ENCODE measurements at places on chromosomes 2 and 18. TPM values are rescaled to one million over a fixed set of nuclear protein-coding genes. Genes with fewer than 3 reads are reported as not detected.

The KRTCAP3 gene
- not detected for total RNA-seq

The CYS1 gene
- total RNA-seq: 11.4 TPM

The GALNT13 gene
- total RNA-seq: under 0.01 TPM

The NR4A2 gene
- 25.3 TPM for total RNA-seq

The MSGN1 gene
- not detected for total RNA-seq

DNA sequence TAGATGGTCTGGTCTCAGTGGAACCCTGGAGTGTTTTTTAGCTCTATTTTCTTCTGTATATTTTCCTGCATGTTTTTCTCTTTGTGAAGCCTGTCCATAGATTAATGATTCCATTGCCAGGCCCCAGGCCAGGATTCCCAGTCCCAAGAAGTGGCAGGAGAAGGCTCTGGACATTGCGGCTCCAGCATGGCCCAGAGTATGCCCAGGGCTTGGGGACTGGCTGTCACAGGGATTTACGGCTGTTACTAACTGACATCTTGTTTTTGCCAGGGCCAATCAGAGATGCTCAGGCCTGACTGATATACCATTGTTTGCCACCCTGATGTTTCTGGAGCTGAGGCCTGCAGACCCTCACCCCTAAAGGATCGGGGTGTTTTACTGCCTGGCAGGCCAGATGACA is 59.0 kb downstream of the PRKCE start:
- no peaks in the 10 kb centered on the region for H3K27me3 ChIP-seq
- H3K27ac ChIP-seq: no peak overlapping the region
- H3K36me3 ChIP-seq: no peaks in the 10 kb centered on the region

DNA sequence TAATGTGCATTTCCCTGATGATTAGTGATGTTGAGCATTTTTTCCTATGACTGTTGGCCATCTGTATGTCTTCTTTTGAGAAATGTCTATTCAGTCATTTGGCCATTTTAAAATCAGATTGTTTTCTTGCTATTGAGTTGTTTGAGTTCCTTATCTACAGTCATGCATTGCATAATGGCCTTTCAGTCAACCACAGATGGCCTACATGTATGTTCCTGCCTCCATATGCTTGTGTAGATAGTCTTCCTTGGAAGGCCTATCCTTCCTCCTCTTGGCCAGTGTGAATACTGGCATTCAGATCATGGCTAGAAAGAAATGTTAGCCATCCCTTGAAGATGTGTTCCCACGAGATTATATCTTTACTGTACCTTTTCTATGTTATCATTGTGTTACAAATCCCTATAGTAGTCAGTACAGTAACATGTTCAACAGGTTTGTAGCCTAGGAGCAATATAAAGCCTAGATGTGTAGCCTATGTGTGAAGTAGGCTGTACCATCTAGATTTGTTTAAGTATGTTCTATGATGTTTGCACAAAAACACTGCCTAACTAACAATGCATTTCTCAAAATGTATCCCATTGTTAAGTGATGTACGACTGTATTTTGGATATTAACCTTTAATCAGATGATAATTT is 65.6 kb upstream of the CD302 start:
- no peaks in the 10 kb centered on the region for H3K27me3 ChIP-seq
- H3K36me3 ChIP-seq: no peaks in the 10 kb centered on the region
- no peak overlapping the region for H3K27ac ChIP-seq
- H3K4me3 ChIP-seq: no peak overlapping the region
- no peaks in the 10 kb centered on the region for H3K4me1 ChIP-seq

Data from tibial nerve (tissue), 4 donors.